ENCODE measurements at places on chromosomes 5 and 9.

- DNase-seq, result peak; percentile 14
These were observed 4.6 kb downstream of the DCANP1 start for GRCh38 chr5:135442431-135443160.

DNA sequence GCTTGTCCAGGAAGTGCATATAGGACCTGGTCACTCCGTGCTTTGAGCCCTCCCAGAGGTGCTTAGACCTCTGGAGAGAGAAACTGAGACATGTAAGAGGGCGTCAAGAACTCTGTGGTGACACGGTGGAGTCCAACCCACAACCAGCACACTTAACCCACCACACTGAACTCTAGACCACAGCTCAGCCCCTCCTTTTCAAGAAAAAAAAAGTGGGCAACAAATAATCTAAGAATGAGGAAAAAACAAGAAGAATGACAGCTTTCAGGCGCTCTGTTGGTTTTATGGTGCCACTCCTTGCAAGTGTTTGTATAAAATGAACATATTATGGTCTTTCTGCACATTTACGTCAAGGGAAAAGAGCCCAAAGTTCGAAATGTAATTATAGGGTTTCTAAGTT lies 50.2 kb upstream of the SNAPC3 start:
- no peak for DNase-seq

DNA sequence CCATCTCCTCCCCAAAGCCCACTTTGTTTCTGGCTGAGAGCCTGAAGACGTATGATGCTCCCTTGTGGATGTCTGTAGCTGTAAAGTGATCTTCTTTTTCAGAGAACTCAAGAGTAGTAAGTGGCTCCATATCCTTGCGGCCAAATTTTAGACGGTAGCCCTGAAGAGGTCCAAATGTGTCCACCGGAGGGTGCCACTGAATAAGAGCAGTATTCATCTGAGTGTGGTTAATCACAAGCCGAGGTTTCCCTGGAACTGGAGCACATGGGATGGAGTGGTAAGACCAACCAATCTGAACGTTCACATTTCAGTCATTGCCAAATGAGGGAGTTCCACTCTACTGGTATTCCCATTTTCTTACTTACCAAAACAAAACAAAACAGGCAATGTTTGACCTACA lies 686.5 kb upstream of the DMAC1 start:
- no peak for DNase-seq

DNA sequence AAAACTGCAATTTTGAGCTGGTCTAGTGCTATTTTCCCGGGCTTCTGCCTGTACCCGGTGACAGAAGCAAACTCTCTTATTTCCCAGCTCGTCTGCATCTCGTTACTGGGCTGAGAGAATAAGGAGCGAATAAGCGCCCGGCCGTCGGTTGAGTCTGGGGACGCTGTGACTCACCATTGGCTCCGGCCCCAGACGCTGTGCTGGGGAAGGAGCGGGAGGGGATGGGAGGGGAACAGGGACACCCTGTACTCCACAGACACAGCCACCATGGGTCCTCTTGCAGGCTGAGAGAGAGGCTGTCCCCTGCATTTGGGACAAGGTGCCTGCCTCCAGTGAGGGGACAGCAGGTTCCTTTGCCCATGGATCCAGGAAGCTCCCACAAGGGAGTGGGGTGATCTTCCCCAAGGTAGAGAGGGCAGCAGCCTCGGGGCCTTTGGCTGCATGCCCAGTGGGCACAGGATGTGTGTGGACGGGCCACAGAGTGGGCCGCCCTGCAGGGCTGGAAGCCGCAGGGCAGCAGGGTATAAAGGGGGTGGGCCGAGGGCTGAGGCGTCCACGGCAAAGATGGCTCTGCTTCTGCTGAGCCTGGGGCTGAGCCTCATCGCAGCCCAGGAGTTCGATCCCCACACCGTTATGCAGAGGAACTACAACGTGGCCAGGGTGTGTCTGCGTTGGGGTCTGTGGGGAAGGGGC lies at the start of gene LCN9:
Gene LCN9, plus strand, starts transcription at position 552 of the 693 bp plus-strand sequence. Its CDS starts 13 bp downstream, at position 565.
- DNase-seq, result no peak
